Calu3 (cell line): ENCODE measurements at places on chromosomes 16 and 17.

GRCh38 chr16:59886021-59886420, 1151.9 kb upstream of the GOT2 start:
- peak; percentile 28 for DNase-seq

DNA sequence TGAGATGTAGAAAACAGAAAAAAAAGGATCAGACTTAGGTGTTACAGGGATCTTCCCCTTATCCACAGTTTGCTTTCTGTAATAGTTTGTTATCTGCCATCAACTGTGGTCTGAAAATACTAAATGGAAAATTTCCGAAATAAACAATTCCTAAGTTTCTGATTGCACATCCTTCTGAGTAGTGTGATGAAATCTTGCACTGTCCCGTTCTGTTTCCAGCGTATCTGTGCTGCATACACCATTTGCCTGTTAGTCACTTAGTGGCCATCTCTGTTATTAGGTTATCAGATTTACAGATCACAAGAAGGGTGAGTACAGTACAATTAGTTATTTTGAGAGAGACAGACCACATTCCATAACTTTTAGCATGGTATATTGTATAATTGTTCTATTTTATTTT, 185.6 kb upstream of the CPHXL start:
- DNase-seq: no peak

- DNase-seq: no peak
These were observed 210.2 kb downstream of the PARN start for GRCh38 chr16:14419817-14420216.

DNA sequence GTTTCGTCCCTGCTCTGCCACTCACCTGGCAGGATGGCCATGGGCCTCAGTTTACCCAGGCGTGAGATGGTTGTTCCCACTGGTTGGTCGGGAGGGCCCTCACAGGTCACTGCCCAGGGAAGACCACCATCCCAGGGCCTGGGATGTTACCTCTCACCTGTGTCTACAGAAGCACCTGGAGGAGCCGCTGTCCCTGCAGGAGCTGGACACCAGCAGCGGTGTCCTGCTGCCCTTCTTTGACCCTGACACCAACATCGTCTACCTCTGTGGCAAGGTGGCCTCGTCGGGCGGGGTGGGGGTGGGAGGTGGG, 4.1 kb downstream of the CORO1A start:
- no peak for DNase-seq

DNA sequence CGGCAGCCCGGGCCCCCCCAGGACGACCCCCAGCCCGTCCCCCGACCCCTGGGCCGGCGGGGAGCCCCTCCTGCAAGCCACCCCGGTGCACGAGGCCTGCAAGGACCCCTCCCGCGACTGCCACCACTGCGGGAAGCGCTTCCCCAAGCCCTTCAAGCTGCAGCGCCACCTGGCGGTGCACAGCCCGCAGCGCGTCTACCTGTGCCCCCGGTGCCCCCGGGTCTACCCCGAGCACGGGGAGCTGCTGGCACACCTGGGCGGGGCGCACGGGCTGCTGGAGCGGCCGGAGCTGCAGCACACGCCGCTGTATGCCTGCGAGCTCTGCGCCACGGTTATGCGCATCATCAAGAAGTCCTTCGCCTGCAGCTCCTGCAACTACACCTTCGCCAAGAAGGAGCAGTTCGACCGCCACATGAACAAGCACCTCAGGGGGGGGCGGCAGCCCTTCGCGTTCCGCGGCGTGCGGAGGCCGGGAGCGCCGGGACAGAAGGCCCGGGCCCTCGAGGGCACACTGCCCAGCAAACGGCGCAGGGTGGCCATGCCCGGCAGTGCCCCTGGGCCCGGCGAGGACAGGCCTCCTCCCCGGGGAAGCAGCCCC, 15.6 kb upstream of the ZFPM1 start:
- peak; percentile 87 for DNase-seq

GRCh38 chr17:67385122-67385988, 8.3 kb downstream of the PITPNC1 start:
- no peak for DNase-seq

DNA sequence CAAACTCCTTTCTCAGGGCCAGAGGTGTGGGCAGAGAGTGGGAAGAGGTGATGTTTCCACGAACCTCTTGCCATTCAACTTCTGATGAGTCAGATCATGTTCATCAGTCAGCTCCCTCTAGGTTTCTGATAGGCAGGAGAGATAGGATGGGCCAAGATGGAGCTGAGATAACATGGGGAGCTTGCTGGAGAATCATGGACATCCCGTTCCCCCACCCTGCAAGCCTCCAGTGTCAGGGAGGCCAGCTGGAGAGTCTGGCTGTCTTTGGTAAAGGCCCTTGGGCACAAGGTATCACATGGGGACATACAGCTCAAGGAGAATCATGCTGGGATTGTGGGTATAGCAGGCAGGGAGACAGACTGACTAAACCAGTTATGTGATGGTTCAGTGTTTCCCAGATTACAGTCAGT, 136.0 kb upstream of the IRX3 start:
- DNase-seq: no peak

GRCh38 chr16:10668322-10669045, 26.2 kb downstream of the TEKT5 start:
- DNase-seq: peak; percentile 70

DNA sequence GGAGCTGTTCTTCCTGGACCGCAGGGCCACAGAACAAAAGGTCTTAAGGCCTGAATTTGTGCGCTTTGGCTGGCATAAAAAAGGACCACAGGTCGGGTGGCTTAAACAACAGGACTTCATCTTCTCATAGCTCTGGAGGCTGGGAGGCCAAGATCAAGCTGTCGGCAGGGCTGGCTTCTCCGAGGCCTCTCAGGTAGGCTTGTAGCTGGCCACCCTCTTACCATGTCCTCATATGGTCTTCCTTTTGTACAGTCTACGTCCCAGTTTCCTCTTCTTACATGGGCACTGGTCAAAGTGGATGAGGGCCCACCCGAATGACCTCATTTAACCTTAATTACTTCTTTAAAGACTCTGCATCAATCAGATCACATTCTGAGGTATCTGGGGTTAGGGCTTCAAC, 257.6 kb downstream of the CBLN1 start:
- DNase-seq: no peak

GRCh38 chr17:81794509-81794908, 9.4 kb upstream of the GCGR start:
- no peak for DNase-seq

GRCh38 chr17:74864866-74865395, 5.2 kb upstream of the GRIN2C start:
- DNase-seq: peak; percentile 83

DNA sequence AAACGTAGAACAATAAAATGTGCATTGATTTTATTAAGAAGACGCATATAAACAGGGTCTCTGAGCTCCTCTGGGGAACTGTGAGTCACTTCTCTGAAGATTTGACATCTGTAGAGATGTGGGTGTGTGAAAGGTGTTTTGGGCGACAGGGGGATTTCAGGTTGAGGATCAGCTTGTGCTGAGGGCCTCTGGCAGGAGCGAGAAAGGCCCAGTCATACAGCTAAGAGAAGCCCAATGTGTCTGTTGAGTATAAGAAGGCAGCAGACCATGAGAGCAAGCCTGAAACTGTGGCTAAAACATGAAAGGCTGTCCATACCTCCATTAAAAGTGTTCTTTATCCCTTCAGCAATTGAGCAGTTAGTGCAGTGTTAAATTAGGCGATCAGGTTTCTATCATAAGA, 406.5 kb upstream of the MON1B start:
- no peak for DNase-seq

- DNase-seq: no peak
These were observed 24.4 kb upstream of the USP10 start for GRCh38 chr16:84675423-84675822.

DNA sequence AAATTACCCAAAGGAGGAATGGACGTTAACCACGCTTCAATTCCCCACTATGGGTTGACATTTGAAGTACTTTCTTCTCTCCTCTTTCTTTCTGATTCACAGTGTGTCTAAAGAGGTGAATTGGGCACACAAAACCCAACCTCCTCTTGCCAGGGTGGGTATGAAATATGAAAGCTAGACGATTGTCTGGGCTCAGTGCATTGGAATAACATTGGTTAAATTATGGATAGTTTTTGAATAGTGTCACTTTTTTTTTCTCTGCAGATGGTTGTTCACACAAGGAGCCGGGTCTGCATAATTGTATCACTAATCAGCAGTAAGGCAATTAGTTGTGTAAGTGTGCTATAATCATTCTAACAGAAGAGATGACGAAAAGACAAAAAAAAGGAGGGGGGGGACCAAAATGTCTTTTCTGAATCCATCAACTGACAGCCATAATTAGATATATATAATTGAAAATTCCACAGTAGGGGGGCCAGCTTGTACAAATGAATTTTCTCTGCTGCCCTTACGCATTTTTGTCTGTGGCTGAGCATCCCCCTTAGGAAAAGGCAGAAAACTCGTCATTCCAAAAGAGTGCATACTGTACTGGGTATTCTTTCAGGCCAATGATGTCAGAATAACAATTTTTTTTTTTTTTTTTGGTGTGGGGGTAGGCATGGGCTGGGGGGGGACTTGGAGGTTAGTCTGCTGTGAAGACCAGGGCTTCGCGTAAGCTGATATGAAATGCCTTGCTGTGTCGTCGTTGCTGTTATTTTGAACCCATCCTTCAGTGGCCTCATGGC, 307.5 kb upstream of the SALL1 start:
- DNase-seq: no peak

- DNase-seq: no peak
These were observed 8.2 kb downstream of the MYLK3 start for GRCh38 chr16:46739934-46740333.

DNA sequence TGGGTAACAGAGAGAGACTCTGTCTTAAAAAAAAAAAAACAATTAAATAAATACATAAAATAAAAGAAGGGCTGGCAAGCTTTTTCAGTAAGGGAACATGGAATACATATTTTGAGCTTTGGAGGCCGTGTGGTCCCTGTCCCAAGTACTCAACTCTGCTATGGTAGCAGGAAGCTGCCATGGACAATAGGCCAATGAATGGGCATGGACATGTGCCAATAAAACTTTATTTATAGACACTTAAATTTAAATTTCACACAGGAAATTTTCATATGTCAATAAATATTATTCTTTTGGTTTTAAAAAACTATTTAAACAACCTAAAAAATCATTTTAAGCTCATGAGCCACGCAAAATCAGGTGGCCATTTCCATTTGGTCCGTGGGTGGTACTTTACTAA, 3.8 kb downstream of the OTOA start:
- no peak for DNase-seq

GRCh38 chr16:81810894-81811538, 31.9 kb downstream of the PLCG2 start:
- DNase-seq: no peak

GRCh38 chr16:57822856-57823255, 20.6 kb upstream of the KIFC3 start:
- DNase-seq: no peak

DNA sequence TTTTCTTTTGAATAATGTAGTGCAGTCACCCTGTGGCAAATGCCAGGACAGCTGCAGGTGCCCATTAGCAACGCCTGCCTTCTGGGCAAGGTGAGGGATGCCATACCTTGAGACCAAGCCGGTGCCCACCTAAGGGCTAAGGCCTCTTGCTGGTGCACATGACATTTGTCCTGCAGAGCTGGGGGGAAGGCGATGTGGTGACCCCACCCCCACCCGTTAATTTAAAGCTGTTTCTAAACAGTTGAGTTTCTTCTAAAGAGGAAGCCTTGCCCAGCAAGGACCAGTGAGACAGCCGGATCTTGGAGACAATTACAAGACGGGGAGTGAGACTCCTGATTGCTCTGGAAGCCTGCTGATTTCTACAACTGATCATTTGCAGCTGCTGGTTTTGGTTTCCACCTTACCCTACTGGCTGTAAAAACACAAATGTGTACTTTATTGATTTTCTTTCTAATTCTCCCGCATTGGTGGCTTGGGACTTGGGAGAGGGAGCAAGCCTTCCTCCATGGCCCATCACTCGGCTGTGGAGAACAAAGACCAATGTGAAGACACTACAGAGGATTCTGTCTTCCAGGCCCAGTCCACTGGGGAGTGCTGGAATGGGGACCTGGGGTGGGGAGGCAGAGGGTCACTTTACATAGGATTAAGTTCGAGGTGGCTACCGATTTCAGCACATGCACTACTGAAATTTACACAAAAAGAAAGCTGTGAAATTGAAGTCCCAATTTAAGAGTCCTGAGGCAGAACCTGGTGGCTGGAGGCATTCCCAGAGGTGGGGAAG, 2.7 kb downstream of the CDK5R1 start:
- DNase-seq: no peak

- DNase-seq: no peak
These were observed 75.9 kb upstream of the WSB1 start for GRCh38 chr17:27218041-27218440.

DNA sequence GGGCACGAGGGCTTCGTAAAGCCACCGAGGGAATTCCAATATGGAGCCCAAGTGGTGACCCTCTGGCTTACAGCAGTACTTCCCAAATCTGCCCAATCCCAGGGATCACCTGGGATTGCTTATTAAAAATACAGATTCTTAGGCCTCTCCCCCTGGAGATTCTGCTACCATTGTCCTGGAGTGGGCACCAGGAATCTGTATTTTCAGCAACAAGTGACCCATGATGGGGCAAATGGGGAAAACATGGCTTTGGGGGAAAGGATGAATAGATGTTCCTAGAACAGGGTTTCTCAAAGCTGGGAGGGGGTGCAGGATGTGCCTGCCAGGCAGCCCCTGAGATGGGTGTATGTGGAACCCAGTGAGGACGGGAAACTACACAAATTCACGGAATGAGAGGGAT, 40.6 kb downstream of the EMP2 start:
- no peak for DNase-seq

- no peak for DNase-seq
These were observed 11.2 kb downstream of the TADA2A start for GRCh38 chr17:37417852-37418251.

- DNase-seq: no peak
These were observed 39.8 kb upstream of the GOT2 start for GRCh38 chr16:58773870-58774269.

DNA sequence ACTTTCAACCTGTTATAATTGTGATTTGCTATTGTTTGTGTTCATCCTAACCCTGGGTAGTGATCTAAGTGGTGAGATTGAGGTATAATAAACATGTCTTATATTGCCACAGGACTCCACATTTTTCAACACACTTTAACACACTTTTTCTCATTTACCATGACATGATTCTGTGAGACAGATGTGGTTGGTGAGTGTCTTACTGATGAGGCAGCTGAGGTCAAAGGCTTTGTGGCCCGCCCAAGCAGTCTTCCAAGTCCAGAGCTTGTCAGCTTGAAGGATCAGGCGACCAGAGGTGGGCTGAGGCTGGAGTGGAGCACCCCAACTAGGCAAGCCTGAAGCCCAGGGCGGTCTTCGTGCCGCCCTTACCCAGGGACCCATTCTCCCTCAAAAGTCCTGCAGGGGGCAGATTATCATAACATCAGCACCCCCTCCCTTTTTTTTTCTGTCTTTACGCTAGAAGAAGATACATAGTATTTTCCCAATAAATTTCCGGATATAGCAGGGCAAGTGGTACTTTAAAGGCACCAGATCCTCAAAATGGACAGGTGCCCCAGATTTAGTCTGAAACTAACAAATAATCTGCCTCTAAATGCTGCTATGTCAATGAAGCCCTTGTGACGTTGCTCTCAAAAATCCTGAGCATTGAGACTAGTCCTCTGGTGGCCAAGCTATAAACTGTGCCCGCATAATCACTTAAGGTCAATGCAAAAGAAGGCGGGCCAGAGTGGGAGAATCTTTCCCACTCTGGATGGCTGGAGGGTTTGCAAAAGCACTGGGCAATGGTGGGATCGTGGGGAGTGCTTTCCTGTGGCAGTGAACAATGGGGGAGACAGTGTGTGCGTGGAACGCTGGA, 21.1 kb downstream of the KCTD19 start:
- no peak for DNase-seq
